Right renal pelvis (tissue), 4 donors: ENCODE measurements at places on chromosomes 7 and 10.
A peak's percentile ranks its signal among the peaks of the same experiment; 100 is the strongest.

GRCh38 chr10:116080553-116080952 lies 192.5 kb downstream of the GFRA1 start:
- DNase-seq, result no peak

DNA sequence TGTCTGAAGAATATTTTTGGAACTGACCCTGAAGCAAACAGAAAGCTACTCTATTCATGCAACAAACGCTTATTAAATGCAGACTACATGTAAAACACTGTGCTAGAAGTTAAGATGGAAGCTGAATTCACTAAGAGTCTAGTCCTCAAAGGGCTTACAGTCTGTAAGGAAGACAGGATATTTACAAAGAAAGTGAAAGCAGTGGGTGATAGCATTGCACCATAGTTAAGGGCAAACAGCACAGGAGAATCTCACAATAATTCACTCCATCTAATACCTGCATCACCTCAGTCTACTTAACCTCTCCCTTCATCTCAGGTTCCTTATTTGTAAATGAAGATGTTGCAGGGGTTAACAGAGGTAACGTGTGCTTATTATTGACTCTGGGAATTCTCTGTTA lies 360.0 kb upstream of the AOAH start:
- no peak for DNase-seq

DNA sequence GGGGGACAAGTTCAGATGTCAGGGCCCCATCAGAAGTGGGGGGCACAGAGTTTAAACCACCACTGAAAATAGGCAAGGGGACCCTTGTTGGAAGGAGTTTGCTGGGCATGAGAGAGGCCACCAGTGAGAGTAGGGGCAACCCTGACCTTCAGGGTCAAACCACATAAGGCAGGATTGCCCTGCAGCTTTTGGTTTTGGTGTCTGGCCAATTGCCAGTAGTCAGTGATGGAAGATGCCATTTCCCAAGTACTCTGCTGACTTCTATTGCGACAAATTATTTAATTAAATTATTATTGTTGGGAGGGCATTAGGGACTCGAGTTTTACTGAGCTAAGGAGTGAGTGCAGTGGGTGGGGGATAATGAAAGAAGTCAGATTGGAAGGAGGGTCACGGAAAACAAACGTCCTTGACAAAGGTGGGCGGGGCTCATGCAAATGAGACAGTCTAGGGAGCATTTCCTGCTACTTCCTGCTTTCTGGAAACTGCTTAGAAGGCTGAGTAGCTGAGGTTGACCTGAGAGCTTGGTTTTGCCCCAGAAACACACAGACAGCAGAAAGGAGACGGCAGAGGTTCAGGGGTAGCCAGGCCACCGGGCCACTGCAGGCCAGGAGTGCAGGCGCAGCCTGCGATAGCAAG lies 74.2 kb upstream of the ANLN start:
- DNase-seq, result no peak

- no peak for DNase-seq
Measured at GRCh38 chr7:84291756-84292155, 97.2 kb upstream of the SEMA3A start.

DNA sequence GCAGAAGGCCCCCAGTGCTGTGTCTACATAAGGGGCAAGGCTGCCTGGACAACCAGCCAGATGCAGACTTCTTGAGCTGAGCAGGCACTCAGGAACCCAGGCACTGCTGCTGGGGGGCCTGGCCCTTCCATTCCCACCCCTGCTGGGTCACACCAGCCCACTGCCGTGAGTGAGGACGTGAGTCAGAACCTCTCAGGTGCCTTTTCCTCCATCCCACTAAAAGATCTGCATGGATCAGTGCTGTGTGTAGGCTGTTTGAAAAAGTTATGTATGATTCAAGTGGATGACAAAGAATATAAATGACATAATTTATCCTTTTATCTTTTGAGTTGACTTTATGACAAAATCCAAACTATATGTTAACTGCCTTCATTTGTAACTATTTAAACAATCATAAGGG lies 499.3 kb downstream of the INHBA start:
- DNase-seq, result no peak

GRCh38 chr7:4245866-4246470 lies 436.1 kb upstream of the FOXK1 start:
- no peak for DNase-seq

DNA sequence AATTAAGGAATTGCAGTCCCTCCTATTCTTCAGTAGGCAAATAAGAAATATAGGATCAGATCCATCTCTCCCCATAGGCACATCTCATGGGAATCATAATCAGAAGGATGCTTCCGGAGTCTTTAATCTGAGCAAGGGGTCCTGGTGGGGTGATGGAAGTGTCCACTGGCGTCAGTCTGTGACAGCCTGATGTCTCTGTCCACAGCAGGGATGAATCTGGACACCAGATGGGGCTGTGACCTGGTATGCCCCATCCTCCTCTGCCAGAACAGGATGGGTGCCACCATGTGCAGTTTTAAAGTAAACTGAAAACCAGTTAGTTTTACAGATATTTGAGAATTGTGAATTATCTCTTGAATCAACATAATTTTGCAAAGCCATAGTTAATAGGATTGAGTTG lies 148.7 kb downstream of the C1GALT1 start:
- no peak for DNase-seq

GRCh38 chr7:111842491-111842890 lies 280.2 kb upstream of the IMMP2L start:
- DNase-seq, result no peak

- DNase-seq, result no peak
Measured at GRCh38 chr10:58651742-58652141, 139.1 kb downstream of the BICC1 start.

- DNase-seq, result no peak
Measured at GRCh38 chr7:151925446-151926335, 30.6 kb upstream of the GALNTL5 start.

DNA sequence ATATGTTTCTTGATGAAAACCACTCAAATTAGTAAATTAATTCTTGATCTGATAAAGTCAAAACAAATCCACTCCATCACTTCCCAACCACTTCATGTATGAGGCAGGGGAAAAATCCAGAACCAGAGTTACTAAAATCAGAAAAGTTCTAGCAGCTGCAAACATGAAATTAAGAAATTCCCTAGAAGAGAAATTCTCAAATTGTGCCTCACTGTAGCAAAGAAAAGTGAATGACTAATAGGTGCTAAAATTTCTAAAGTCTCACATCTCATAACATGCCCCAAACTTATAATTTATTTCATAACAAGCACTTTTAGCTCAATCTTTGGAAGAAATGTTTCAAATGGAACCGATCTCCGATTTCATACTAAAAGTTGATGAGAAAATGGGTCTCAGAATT lies 345.0 kb upstream of the AOAH start:
- no peak for DNase-seq

- DNase-seq, result no peak
Measured at GRCh38 chr10:114900658-114901057, 37.3 kb upstream of the TRUB1 start.

DNA sequence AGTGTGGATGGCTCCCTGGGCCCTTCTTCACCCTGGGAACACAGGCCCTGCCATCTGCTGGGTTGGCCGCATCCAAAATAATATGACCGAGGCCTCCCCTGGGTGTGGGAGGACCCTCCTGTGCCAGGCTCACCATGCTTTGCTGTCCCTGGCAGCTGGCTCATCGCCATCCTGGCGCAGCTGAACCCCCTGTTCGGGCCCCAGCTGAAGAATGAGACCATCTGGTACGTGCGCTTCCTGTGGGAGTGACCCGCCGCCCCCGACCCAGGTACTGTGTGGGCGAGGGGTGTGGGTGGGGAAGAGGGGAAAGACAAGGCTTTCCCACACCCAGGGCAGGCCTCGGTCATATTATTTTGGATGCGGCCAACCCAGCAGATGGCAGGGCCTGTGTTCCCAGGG lies 4.8 kb downstream of the ATP6V0E2 start:
- DNase-seq, result no peak

- no peak for DNase-seq
Measured at GRCh38 chr10:116049158-116049973, 223.6 kb downstream of the GFRA1 start.

- DNase-seq, result no peak
Measured at GRCh38 chr7:107012691-107013090, 31.8 kb upstream of the PRKAR2B start.

GRCh38 chr7:5422396-5423305 lies 983 bp downstream of the TNRC18 start:
- no peak for DNase-seq

- no peak for DNase-seq
Measured at GRCh38 chr7:87332321-87332720, 13.1 kb upstream of the CROT start.

- no peak for DNase-seq
Measured at GRCh38 chr10:46550795-46551700, 5.4 kb downstream of the GPRIN2 start.

- no peak for DNase-seq
Measured at GRCh38 chr7:12436126-12436525, 32.5 kb upstream of the VWDE start.

DNA sequence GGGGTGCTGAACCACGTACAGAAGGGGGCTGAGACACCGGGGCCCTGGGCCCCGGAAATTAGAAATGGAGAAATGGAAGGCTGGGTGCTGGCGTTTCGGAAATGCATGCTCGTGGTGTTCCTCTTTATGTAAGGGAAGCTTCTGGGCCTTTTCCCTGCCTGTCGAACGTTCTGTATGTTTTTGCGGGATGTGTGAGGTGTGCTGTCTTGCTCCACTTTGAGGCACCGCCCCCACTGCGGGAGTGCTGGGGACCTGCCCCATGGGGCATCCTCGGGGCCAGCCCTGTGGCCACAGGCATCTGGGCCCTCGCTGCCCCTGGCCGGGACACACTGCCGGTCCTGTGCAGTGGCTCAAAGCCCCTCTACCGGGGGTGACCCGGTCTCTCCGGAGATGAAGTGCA lies 1.7 kb upstream of the VENTX start:
- no peak for DNase-seq

DNA sequence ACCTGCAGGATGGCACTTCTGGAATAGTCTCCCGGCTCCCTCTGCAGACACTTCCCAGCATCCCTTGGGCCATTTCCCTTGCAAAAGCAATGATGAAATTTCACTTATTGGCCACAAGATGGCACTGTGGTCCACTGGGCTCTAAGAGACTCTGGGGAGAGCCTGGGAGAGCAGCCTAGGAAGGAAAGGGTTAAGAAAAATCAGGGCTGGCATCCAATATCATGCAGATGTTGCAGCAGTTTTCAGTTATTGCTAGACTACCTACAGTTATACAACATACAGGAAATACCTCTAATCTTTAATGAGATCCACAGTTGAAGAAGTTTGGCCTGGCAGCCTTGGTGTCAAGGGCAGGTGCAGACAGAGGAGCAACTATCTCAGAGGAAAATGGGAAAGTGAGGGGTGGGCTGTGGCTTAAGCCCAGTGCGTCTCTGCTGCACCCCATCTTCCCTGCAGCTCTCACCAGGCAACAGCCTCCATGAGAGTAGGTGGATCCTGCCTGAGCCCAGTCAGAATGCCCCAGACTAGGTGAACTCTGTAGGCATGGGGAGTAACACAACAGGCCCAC lies 100.2 kb upstream of the PRSS58 start:
- peak; percentile 25 for DNase-seq

DNA sequence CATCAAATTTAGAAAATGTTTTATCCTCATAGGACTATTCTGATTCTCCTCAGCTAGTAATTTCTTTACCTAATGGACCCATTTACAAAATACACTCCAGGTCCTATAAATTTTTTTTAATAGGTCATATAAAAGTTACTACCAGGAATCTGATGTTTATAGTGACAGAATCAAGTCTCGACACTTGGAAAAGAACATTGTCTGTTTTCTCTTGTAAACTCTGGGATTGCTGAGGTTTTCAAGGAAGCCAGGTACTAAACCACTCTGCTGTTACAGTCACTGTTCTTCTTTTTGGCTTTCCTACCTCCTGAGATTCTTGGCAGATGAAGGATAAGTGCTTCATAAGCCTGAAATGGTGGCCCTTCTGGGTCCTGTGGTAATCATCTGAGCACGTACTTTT lies 493.1 kb downstream of the AUTS2 start:
- no peak for DNase-seq

DNA sequence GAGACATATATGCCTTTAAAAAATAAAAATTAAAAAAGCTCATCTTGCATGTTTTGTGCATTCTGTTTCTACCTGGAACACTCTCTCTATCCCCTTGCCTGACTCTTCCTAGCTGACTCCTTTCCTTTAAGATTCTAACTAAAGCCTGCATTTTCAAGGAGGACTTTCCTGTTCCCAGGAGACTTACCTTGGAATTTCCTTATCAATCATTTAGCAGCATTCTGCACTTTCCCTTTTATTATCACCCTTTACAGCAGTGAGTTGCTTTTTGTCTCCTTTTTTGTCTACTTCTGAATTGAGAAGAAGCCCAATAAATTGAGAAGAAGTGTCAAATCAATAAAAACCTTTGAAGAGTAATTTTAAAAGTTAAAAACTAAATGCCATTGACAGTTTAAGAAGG lies 142.2 kb upstream of the TMEM196 start:
- no peak for DNase-seq

DNA sequence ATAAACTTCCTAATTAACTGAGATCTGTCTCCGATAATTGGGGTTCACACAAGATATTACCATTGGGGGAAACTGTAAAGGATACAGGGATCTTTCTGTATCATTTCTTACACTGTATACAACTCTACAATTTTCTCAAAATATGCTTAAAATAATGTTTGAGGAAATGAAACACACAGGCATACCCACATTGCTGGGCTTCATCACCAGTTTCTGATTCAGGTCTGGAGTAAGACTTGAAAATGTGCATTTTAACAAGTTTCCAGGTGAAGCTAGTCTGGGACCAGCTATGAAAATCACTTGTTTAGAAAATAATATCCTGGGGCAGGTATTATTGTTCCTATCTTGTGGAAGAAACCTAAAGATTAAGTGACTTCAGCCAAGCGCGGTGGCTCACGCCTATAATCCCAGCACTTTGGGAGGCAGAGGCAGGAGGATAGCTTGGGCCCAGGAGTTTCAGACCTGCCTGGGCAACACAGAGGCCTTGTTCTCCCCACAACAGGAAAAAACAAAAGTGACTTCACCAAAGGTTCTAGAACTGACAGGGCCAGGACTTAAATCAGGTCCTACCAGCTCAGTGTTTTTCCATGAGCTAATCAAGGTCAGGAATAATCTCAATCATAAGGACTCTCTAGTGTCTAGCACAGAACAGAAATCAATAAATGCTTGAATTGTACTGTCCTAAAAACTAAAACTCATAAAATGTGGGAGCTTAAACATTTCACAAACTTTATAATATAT lies 12.6 kb downstream of the TOMM7 start:
- no peak for DNase-seq

- no peak for DNase-seq
Measured at GRCh38 chr10:45256246-45256645, 59.2 kb downstream of the OR13A1 start.

- DNase-seq, result no peak
Measured at GRCh38 chr7:148706368-148706767, 7.7 kb downstream of the CUL1 start.

DNA sequence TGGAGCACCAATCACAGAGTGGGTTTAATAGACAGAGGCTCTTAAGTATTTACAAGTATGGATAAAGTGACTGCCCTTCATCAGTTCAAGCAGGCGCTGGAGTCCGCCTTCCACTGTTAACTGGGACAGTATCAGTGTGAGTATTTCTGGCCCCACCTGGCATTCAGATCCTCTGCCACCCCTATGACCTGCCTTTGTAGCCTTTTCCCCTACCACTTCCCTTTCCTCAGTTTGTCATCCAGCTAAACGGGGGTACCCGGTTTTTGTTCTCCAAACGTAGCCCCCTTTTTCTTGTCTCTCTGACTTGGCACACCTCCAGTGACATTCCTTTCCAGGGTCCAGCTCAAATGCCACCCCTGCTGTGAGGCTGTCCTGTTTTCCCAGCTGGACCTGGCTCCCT lies 134.4 kb downstream of the SNX10 start:
- DNase-seq, result no peak

- DNase-seq, result no peak
Measured at GRCh38 chr10:17497446-17498030, 43.1 kb upstream of the ST8SIA6 start.

- DNase-seq, result peak; percentile 29
Measured at GRCh38 chr10:91251430-91252056, 31.1 kb downstream of the PCGF5 start.
